Hematopoietic multipotent progenitor cell treated with erythropoietin and hydrocortisone succinate and interleukin-3 and kit ligand, for 17 days (in vitro differentiated cells): ENCODE measurements at places on chromosomes 3 and 15.

- no peak for DNase-seq
Measured at GRCh38 chr3:9862391-9863057, 17.5 kb downstream of the CIDEC start.

DNA sequence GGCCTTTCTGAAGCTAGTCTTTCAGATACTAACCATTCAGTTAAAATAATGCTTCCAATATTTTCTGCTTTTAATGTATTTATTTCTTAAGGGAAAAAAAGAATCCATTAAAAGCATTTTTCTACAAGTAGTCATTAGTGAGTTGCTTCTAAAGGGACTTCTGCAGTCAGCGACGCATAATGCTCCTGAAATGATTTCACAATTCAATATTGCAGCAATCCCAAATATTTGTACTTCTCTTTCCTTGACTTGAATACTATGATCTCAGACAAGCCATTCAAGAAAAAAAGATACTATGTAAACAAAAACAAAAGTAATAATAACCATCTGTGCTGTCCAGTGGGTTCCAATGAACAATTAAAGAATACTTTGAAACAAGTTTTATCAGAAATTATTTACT is 681.0 kb downstream of the DIPK2A start:
- no peak for DNase-seq

- DNase-seq: no peak
Measured at GRCh38 chr3:187629711-187630110, 40.5 kb downstream of the SST start.

GRCh38 chr3:72334681-72335457 is 513.4 kb downstream of the SHQ1 start:
- no peak for DNase-seq

DNA sequence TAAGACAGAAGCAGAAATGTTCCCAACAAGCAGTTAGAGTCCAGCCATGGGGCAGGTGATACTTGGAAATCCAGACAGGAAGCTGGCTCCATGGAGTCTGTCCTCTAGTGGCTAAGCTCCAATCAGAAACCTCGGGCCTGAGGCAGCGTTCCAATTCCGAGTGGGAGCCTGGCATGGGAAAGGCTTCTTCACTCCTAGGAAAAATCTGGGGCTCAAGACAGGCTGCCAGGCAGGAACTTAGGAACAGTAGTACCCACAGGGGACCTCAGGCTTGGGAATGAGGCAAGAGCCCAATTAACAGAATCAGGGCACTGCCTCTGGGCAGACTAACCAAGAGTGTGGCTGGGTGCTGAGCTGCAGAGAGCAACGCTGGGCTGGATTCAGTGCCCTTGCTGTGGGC is 6.2 kb upstream of the ATP13A4 start:
- DNase-seq: no peak

GRCh38 chr3:76264496-76264895 is 479.1 kb upstream of the ZNF717 start:
- DNase-seq: no peak

DNA sequence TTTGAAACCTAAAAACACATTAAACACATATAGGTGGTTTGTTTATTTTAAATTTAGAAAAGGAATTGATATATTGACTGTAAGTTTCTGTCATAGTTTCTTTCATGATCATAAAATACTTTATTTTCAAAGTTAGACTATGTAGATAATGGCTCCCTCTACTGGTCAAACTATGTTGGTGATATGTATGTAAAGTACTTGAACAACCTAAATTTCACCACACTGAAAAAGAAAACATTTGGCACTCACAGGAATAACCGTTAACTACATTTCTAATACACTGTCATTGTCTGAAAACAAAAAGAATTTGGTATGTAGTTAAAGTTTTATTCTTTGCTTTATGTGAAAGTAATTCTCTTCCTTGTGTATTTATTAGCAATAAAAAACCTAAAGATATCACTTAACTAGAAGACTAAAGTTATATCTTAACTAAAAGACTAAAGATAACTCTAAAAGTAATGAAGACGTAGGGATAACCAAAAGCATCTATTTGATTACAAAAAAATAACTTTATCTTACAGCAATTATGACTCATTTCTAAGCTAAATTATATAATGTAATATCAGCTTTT is 427.5 kb downstream of the VGLL3 start:
- DNase-seq: peak; percentile 11

DNA sequence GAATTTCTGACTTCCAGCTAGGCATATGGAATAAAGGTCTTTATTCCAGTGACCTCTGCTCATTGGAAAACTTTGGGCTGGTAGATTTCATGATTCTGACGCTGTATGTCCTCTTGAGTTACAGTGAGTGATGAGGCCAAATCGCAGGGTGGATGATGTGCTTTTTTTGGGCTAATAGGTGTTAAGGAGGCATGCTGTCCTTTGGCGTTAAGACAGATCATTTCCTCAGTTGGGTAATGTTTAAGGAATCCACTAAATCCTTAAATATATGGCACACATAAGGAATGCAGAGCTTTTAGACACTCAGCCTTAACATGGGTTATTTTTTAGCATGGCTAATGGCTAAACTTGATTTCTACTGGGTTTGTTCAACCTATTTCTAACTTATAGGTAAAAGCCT is 87.9 kb downstream of the LPP start:
- no peak for DNase-seq

- no peak for DNase-seq
Measured at GRCh38 chr15:25710184-25710583, 152.9 kb downstream of the ATP10A start.
